ENCODE measurements at places on chromosomes 4 and X.

- DNase-seq, result no peak
Observed at GRCh38 chr4:107252571-107252970, 216.5 kb upstream of the DKK2 start.

DNA sequence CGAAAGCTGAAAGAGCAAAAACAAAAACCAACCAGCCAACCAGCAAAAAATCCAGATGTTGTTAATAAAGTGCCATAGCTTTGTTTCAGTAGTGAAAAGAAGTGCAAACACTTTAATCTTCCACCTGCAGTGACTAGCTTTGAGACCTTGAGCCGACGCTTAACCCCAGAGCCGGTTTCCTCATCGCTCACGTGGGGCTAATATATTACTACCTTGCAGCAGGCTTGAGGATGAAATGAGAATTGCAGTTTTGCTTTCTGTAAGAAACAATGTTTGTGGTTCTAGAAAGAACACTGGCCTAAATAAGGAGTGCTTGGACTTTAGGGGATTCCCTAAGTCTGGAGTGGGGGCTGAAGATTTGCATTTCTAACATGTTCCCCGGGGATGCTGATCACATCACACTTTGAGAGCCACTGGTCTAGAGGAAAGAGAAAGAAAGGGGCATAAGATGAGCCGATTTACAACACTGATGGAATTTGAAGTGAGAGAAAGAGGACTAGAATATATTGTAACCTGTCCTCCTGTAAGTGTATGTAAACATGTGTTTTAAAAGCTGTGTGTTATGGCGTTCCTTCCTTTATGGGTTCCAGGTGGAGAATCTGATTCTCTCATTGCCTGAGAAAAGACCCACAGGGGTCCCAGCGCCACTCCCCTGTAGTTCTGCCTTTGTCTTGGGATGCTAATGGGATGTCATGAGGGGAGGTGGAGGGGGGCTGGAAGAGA is 1.4 kb downstream of the FGF2 start:
- DNase-seq, result no peak

DNA sequence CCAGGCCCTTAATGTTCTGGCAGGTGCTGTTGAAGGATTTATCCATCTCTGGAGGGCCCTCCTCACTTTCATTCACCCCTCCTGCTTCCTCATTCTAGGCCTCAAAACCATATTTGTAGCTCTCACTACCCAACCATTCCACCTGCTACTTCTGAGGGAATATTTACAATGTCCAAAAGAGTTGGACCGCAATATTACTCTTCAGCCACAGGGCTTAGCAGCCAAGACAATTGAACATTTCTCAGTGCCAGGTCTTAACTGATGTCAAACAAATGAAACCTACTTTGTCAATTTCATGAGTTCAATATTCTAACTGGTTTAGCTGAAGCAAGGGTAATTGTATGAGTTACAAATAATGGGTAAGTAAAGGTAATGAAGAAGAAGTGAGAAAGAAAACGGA is 113.2 kb downstream of the ENOX2 start:
- DNase-seq, result no peak

GRCh38 chr4:81628489-81628888 is 156.8 kb upstream of the RASGEF1B start:
- DNase-seq, result no peak

DNA sequence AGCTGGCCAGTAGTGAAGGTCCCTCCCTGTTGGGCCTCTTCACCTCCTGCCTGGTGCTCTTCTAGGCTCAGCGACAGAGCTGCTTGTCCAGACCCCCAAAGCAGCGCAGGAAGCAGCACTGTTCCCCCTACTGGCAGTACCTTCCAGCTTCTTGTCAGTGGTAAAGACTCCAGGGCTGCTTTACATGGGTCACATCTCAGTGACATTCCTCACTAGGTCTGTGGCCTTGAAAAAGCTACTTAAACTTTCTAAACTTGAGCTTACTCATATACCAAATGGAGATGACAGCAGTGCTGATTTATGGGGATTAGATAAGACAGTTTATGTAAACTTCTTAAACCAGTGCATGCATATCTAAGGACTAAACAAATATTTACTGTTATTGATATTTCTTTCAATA is 117.3 kb downstream of the FAT4 start:
- no peak for DNase-seq

GRCh38 chr4:120873554-120873953 is 49.0 kb downstream of the PRDM5 start:
- DNase-seq, result no peak

DNA sequence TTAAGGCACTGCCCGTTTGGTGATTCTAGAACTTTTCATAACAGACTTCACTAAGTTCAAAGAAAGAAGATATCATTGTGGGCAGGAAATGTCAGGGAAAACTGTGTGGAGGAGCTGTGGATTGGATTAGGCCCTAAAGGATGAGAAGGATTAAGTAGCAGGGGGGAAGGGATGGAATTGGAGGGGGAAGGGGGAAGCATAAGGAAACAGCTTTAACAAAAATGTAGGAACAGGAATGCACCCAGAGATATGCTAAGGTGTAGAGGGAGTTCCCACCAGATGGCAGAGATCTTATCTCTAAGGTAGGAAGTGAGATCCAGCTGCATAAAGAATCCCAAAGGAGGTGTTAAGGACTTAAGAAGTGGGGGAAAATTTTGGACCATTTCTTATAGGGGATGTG is 114.5 kb downstream of the LARP7 start:
- DNase-seq, result no peak

DNA sequence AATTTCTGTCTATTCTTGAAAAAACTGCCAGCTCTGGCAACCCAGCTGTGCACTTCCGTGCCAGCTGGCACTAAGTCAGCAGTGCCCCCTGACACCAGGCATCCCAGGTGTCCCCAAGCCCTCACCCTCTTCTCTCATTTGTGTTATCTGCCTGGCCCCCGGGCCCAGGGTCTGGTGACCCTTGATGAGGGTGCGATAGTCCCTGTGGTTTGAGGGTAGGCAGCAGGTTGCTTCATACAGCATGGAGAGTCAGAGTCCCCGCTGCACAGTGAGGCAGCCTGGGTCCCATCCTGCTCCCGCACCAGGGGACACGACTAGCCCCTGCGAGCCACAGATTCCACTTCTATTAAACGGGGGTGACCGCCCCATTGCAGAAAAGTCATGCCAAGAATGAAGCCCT is 1.9 kb downstream of the MAN2B2 start:
- DNase-seq, result no peak

- DNase-seq, result no peak
Observed at GRCh38 chr4:68383115-68383514, 33.2 kb upstream of the YTHDC1 start.

GRCh38 chr4:2437475-2438215 is 18.9 kb downstream of the CFAP99 start:
- DNase-seq, result no peak

GRCh38 chrX:110043506-110043905 is 40.6 kb downstream of the TMEM164 start:
- no peak for DNase-seq

DNA sequence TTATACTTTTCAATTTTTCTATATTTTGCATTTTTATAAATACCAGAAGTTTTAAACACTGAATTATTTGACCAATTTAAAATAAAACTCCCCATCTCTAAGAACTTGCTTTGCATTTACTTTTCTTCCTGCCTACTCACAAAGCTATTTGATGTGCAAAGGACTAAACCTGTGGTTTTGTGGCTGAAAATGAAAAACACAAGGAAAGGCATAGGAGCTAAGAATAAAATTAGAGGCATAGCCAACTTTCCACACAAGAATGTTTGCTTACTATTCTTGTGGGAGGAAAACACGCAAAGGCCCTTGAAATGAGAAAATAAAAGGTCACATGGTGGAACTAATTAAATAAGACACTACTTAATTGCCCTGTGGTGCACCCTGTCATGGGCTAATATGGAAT is 221.2 kb downstream of the KLHL13 start:
- DNase-seq, result no peak

DNA sequence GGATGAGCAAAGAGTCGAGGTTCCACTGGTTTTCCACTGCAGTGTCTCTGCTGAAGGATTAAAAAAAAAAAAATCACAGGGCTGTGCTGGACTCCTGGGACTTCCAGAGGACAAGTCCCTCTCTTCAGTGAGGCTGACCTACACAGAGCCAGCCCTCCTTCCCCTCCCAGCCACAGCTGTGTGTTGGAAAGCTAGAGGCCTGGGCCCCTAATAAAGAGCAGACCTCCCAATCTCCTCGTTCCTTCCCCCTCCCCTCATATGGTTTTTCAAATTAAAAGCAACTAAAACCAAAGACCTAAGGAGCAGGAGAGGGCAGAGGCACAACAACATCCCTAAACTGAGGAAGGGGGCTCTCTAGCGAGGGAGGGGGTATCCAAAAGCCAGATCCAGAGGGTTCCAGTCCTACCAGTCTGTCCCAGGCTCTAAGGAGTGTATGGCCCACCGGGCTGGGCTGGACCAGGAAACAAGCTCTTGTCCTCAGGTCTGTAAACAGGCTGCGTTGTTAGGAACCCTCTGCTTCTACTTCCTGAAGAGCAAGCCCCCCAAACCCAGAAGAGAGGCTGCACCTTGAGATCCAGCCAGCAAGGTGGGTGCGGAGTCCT is 4.0 kb upstream of the PDGFRA start:
- DNase-seq, result no peak

- DNase-seq, result no peak
Observed at GRCh38 chrX:56728321-56728720, 722 bp upstream of the NBDY start.

GRCh38 chr4:67714248-67714583 is 13.3 kb upstream of the UBA6 start:
- DNase-seq, result no peak

GRCh38 chr4:849478-850175 is 23.7 kb upstream of the CPLX1 start:
- DNase-seq, result no peak

GRCh38 chrX:53312946-53313727 is 31.8 kb upstream of the IQSEC2 start:
- peak; percentile 66 for DNase-seq

GRCh38 chr4:95410387-95410977 is 138.3 kb downstream of the UNC5C start:
- DNase-seq, result peak; percentile 5

DNA sequence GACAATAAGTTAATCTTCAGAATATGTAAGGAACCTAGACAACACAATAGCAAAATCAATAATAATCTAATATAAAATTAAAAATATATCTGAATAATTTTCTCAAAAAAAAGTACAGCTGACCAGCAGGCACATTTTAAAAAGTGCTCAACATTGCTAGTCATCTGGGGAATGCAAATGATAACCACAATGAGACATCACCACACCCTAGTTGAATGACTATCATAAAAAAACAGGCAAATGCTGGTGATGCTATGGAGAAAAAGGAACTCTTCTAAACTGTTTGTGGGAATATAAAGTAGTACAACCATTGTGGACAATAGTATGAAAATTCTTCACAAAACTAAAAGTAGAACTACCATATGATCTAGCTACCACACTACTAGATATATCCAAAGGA is 956.9 kb upstream of the NDST4 start:
- no peak for DNase-seq

- DNase-seq, result no peak
Observed at GRCh38 chrX:38675856-38676255, 114.5 kb downstream of the TSPAN7 start.

DNA sequence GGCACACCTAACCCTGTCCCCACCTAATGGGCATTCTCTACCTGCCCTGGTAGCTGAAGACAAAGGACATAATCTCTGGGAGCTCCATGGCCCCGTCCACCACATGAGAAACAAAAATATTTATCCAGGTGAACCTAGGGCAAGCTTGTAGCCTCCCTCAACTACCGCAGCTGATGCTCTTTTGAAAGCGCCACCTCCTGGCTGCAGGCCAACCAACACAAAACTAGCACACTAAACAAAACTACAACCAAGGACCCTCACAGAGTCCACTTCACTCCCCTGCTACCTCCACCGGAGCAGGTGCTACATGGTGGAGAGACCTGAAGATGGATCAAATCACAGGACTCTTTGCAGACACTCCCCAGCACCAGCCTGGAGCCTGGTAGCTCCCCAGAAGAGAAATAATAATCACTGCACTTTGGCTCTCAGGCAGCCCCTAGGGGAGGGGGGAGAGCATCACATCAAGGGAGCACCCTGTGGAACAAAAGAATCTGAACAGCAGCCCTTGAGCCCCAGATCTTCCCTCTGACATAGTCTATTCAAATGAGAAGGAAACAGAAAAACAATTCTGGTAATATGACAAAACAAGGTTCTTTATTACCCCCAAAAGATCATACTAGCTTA is 111.3 kb upstream of the ATP8A1 start:
- DNase-seq, result no peak

GRCh38 chr4:7761720-7762119 is 177.9 kb downstream of the AFAP1 start:
- peak; percentile 90 for DNase-seq

GRCh38 chr4:153729895-153730294 is 29.9 kb downstream of the RNF175 start:
- no peak for DNase-seq

GRCh38 chr4:124710015-124710741 is 2.4 kb downstream of the ANKRD50 start:
- DNase-seq, result no peak

DNA sequence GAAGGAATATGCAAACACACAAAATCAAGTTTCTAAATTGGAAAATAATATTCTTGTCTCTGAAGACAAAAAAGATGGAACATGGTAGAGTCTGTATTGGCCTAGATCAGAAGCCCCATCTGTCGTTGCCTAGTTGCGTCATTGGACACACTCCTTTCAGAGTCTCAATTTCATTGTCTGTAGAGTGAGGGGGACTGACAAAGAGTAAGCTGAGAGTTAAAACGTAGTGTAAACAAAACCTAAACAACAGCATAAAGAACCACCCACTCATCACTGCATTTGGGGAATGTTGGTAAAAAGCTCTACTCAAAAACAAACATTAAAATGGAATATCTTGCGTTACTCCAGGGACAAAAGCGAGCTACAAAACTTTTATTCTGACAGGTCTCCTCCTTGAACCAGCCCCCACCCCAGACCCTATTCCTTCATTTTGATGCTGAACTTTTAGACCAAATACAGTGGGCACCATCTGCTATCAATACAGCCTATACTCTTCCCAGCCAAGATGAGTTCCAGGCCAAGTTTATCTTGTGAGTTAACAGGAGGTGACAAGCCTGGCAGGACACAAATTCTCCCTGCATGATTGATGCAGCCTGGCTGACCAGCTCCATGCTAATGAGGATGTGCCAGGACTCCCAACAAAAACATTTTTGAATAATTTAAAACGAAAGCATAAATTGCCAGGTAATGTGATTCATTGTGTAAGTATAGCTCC is 125.2 kb downstream of the COL25A1 start:
- no peak for DNase-seq

DNA sequence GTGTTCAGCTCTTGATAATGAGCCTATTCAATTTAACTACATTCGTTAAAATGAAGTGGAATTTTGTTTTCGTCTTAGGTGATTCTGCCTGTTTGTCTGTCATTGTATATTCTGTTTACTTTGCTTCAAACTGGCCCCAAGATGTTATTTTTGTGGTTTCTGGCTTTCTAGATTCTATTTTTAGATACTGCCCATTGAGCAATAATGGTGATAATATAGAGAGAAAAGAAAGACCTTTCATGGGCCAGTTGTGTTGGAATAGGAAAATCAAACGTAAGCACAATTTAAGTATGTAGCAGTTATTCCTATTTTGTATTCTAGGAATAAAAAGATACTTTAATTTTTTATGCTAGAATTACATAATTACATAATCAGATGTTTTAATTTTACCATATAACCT is 4.0 kb downstream of the CDKN2AIP start:
- DNase-seq, result no peak
